Progenitor cell of endocrine pancreas (in vitro differentiated cells): ENCODE measurements at places on chromosomes 7 and 10.

DNA sequence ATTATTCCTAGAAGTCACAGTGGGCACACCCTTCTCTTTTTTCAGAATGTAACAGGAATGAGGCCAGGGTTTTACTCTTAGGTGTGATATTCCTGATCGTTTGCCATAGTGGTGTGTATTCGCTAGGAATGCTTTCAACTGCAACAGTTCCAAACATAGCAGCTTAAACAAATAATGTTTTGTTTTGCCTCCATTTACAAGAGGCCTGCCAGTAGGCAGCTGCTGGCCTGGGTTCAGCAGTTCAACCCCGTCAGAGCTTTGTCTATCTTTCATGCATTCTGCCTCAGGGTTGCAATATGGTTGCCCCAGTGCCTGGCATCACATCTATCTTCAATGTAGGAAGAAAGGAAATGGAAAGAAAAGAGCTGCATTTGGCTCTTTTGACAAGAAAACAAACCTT, 21.7 kb upstream of the RET start:
- H3K36me3 ChIP-seq, result no peaks in the 10 kb centered on the region
- DNase-seq, result no peak
- no peak overlapping the region for H3K27ac ChIP-seq
- no peak overlapping the region for H3K4me3 ChIP-seq
- H3K27me3 ChIP-seq, result peaks cover 36% of the 10 kb centered on the region
- H3K4me1 ChIP-seq, result no peaks in the 10 kb centered on the region

- no peak for DNase-seq
- H3K4me1 ChIP-seq, result peaks cover 12% of the 10 kb centered on the region
- H3K27ac ChIP-seq, result peak overlapping the region; percentile 11
- H3K4me3 ChIP-seq, result no peak overlapping the region
Observed at GRCh38 chr10:35458500-35459448, 122.5 kb downstream of the CCNY start.

DNA sequence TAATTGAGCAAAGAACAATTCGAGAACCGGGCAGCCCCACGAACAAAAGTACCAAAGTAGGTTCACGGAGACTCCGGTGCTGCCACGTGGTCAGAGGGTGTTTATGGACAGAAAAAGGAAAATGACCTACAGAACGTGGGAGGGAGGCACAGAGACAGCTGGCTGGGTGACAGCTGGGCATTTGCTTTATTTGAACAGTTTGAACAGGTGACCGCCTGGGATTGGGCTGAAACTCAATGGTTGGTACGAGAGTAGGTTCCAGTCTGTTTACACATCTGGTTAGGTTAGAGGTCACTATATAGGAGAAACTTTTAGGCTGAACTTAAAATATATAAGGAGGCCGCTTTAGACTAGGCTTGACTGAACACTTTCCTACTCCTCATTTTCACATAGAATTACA, 50.6 kb upstream of the CELF2 start:
- H3K4me1 ChIP-seq, result peaks cover 5% of the 10 kb centered on the region
- no peak overlapping the region for H3K27ac ChIP-seq
- H3K4me3 ChIP-seq, result no peak overlapping the region
- DNase-seq, result no peak
- peaks cover 14% of the 10 kb centered on the region for H3K27me3 ChIP-seq

GRCh38 chr10:79049931-79050895, 18.6 kb upstream of the ZMIZ1 start:
- H3K27me3 ChIP-seq, result peaks cover 4% of the 10 kb centered on the region
- DNase-seq, result no peak
- H3K27ac ChIP-seq, result peak overlapping the region; percentile 56

GRCh38 chr10:46264737-46265368, 21.9 kb upstream of the ANTXRL start:
- no peaks in the 10 kb centered on the region for H3K27me3 ChIP-seq
- H3K4me1 ChIP-seq, result no peaks in the 10 kb centered on the region
- H3K4me3 ChIP-seq, result no peak overlapping the region
- no peak overlapping the region for H3K27ac ChIP-seq
- DNase-seq, result no peak

- no peaks in the 10 kb centered on the region for H3K36me3 ChIP-seq
- H3K4me3 ChIP-seq, result peak overlapping the region; percentile 69
- H3K4me1 ChIP-seq, result peaks cover 22% of the 10 kb centered on the region
- DNase-seq, result peak; percentile 66
Observed at GRCh38 chr10:122113161-122113944, 124.4 kb downstream of the TACC2 start.

DNA sequence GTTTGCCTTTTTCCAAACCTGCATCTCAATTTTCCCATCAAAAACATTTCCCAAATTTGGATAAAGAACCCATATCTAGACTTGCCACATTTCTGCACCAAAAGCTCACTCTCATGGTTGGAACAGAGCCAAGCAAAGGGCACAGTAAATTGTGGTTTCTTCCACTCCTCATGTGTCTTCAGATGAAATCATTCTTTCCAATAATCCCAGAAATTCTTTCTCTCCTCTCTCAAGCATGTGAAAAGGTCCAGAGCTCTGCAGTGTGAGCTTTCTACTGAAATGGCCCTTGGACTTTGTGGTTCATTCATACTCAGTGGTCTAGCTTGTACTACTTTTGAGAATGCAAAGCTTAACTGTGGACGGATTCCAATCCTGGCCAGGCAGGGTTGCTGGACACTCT, 19.8 kb downstream of the PRSS2 start:
- no peaks in the 10 kb centered on the region for H3K4me1 ChIP-seq
- no peak for DNase-seq
- H3K4me3 ChIP-seq, result no peak overlapping the region

DNA sequence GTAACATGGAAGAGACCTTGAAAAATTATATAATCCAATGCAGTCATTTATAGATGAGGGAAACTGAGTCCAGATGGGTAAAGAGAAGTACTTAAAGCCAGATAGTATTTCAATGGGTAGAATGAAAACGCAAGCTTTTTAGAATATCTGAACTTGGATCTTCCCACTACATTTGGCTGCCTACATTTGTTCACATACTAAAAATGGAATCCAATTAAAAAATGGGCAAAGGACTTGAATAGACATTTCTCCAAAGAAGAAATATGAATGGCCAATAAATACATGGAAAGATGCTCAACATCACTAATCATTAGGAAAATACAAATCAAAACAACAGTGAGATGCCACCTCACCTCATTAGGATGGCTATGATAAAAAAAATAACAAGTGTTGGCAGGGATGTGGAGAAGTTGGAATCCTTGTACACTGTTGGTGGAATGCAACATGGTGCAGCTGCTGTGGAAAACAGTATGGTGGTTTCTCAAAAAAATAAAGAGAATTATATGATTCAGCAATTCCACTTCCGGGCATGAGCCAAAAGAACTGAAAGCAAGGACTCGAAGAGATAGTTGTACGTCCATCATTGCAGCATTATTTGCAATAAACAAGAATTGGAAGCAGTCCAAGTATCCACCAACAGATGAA, 188.0 kb downstream of the FRMD4A start:
- DNase-seq, result no peak
- no peaks in the 10 kb centered on the region for H3K4me1 ChIP-seq
- H3K36me3 ChIP-seq, result no peaks in the 10 kb centered on the region
- peaks cover 8% of the 10 kb centered on the region for H3K27me3 ChIP-seq
- H3K27ac ChIP-seq, result no peak overlapping the region

GRCh38 chr7:6306471-6306870, 34.0 kb upstream of the CYTH3 start:
- H3K27me3 ChIP-seq, result no peaks in the 10 kb centered on the region
- no peak for DNase-seq
- no peaks in the 10 kb centered on the region for H3K36me3 ChIP-seq
- H3K27ac ChIP-seq, result no peak overlapping the region

- no peaks in the 10 kb centered on the region for H3K36me3 ChIP-seq
- no peak for DNase-seq
- H3K27me3 ChIP-seq, result no peaks in the 10 kb centered on the region
Observed at GRCh38 chr10:53839440-53840039, 961.5 kb downstream of the PCDH15 start.
